GM23248 (cell line): ENCODE measurements at places on chromosomes 11 and 22.

- DNase-seq, result peak; percentile 90
These were observed 14.0 kb downstream of the RAC2 start for GRCh38 chr22:37229805-37230672.

DNA sequence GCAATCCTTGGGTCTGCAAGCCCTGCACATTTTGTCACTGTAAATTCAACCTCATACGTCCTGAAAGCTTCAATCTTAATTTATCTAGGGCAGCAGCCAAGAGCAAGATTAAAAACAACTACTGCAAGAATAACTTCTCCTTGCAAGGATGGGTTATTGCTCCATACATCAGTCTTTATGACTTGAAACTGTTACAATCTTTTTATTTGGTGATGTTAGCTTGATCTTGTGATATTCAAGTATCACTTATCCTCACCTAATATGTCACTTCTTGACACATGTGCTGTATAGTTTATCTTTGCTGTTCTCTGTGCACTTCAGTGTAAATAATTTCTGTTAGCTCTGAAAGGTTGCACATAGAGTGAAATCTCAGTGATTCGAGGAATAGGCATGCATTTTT lies 14.7 kb upstream of the APLP2 start:
- DNase-seq, result no peak

DNA sequence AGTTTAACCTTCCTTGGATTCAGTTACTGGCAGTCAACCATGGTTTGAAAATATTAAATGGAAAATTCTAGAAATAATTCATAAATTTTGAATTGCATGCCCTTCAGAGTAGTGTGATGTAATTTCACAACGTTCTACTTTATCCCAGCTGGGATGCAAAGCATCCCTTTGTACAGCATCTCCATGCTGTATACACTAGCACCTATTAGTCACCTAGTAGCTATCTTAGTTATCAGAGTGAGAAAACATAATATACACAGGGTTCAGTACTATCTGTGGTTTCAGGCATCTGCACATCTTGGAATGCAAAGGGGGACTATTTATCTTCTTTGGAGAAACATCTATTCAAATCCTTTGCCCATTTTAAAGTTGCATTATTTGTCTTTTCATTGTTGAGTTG lies 30.8 kb downstream of the CBL start:
- peak; percentile 27 for DNase-seq

GRCh38 chr22:27105142-27106025 lies 448.0 kb downstream of the MIAT start:
- DNase-seq, result peak; percentile 97

GRCh38 chr22:38163844-38164550 lies 17.6 kb downstream of the PLA2G6 start:
- no peak for DNase-seq

GRCh38 chr11:73390601-73391565 lies 14.7 kb downstream of the RELT start:
- no peak for DNase-seq

GRCh38 chr11:2382936-2383851 lies 6.1 kb downstream of the CD81 start:
- DNase-seq, result peak; percentile 83

DNA sequence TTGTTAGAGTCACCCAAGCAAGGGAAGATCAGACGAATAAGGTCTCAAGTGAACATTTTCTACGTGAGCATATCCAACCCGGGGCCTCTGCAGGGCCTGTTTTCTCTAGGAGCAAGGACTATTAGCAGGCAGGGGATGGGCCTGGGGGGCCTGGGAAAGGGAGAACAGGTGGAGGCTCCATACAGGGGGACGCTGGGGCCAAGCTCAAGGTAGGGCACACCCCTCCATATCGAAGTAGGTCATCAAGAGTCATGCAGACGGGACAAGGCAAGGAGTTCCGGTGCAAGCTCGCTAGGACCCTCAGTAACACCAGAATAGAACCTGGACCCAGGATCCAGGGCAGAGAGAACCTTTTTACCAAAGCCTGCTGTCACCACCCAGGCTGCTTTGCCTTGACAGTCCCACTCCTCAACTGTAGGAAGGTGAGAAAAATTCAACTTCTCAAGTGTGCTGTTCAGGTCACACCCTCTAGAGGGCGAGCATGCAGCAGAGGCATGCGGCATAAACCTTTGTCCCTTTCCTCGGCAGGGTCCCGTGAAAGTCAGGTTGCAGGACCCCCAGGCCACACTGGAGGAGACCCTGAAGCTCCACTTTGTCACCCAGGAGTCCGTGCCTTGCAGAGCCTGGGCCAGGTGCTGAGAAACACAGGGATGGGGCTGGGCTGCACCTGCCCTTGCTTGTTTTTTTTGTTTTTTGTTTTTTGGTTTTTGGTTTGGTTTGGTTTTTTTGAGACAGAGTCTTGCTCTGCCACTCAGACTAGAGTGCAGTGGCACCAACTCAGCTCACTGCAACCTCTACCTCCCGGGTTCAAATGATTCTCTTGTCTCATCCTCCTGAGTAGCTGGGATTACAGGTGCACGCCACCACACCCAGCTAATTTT lies 8.6 kb upstream of the APOBEC3B start:
- peak; percentile 51 for DNase-seq
